Stimulated activated CD4-positive, alpha-beta T cell treated with anti-CD3 and anti-CD28 coated beads, Interleukin-4, amount 100 ng/mL, for 48 hours (primary cell): ENCODE measurements at places on chromosomes 2 and 18.

- DNase-seq: no peak
These were observed 153.1 kb upstream of the SLC14A2 start for GRCh38 chr18:45462179-45462578.

GRCh38 chr18:50628533-50628905 is 68.6 kb downstream of the MAPK4 start:
- no peak for DNase-seq

DNA sequence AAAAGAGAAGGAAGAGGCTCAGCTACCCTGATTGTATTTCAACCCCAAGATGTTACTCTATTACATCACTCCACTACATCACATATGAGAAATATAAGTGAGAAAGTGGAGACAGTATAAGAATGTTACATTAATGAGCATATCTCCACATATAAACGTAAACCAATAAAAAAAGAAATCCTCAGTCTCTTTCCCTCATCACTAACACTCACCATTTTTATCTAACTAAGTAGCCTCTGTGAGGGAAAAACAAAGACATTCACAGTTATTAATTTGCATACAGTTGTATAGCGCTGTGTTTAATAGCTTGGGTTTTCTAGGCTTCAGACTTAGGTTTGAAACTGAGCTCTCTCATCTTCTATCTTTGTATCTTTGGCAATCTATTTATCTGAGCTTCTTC is 489.1 kb upstream of the LRRTM4 start:
- DNase-seq: no peak

GRCh38 chr2:238554468-238555315 is 128.0 kb downstream of the ASB1 start:
- no peak for DNase-seq

GRCh38 chr2:150625303-150625702 is 137.8 kb upstream of the RND3 start:
- DNase-seq: no peak

GRCh38 chr2:53173698-53174455 is 593.7 kb upstream of the CHAC2 start:
- no peak for DNase-seq

- DNase-seq: no peak
These were observed 33.7 kb upstream of the ZNF516 start for GRCh38 chr18:76528477-76529432.

DNA sequence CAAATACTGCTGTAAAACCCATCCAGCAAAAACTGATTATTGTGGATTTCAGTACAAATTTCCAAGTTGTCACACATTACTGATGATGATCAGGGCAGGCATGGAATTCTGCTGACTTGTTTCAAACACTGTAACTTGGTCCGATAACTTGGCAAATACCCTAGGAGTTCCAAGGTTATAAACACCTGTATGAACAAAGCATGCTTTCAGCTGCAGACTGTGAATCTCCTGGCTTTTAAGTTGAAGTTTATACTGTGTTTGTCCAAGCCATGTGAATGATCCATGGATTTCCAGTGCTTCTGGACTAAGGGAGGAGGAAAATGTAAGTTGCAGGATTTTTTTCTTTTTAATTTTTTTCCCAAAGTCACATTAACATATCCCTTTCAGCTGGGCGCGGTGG is 70.0 kb upstream of the SLC25A52 start:
- no peak for DNase-seq

- no peak for DNase-seq
These were observed 103.6 kb upstream of the CELF4 start for GRCh38 chr18:37668971-37669747.

- DNase-seq: no peak
These were observed 12.4 kb downstream of the SH2D6 start for GRCh38 chr2:85430752-85431569.
